ENCODE measurements at places on chromosomes 12 and 14.

GRCh38 chr14:34220921-34221320 lies 241.1 kb downstream of the SPTSSA start:
- no peak for DNase-seq

DNA sequence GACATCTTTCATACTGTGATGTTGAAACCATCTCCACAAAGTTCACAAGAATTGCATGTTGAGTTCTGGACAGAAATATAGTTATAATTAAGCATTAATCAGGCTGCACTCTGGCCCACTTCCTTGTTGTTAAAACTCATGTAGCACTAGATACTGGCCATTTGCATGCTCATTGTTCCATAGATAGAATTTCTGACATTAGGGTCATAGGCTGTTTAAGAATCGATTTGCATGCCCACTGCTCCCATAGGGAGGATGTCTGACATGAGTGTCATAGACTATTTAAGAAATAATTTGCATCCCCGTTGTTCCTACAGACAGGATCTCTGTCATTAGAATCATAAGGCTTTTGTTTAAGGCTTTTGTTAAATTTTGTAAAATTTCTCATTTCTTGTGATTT lies 50.2 kb downstream of the MYF5 start:
- no peak for DNase-seq

DNA sequence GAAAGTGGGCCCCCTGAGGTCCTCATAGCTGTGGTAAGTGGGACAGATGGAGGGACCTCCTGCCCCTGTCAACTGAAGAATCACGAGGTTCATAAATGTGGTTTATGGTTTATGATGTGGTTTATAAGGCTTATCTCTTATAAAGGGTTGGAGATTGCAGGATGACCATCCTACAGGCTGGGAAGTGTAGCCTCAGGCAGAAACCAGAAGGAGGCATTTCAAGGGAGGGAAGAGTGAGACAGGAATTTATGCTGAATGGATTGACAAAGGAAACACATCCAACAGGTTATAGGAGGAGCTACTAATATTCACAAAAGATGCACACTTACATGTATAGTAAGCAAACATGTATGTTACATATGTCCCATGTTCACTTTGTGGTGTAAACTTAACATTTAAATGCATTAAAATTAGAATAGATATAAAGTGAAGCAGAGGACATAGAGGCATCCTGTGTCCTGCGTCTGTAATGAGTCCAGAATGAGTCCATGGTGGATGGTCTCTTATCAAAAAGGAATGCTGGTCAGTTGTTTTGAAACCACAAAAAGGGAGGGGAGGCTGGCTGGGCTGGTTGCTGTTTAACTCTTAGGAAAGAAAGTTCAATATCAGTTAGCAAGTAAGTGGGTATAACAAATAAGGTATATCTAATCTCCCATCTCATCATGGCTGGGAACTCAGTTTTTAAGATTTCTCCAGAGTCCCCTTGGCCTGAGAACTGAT lies 149.0 kb upstream of the RMST start:
- DNase-seq: no peak

DNA sequence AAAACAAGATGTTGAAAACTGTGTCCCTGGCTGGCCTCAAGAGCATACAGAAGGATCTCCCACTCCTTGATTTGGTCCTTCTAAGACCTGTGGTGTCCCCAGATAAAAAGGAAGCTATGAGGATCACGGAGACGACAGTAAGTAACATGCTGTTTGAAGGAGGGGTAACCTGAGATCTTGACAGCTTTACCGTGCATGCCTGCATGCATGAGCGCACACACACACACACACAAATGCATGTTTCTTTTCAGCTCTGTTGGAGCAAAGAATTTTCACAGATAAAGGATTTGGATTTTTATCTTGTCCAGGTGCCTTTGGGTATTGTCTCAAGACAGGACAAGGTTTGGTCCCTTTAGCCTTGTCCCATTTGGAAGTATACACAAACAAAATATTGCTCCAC lies 411.6 kb upstream of the CCDC196 start:
- no peak for DNase-seq

DNA sequence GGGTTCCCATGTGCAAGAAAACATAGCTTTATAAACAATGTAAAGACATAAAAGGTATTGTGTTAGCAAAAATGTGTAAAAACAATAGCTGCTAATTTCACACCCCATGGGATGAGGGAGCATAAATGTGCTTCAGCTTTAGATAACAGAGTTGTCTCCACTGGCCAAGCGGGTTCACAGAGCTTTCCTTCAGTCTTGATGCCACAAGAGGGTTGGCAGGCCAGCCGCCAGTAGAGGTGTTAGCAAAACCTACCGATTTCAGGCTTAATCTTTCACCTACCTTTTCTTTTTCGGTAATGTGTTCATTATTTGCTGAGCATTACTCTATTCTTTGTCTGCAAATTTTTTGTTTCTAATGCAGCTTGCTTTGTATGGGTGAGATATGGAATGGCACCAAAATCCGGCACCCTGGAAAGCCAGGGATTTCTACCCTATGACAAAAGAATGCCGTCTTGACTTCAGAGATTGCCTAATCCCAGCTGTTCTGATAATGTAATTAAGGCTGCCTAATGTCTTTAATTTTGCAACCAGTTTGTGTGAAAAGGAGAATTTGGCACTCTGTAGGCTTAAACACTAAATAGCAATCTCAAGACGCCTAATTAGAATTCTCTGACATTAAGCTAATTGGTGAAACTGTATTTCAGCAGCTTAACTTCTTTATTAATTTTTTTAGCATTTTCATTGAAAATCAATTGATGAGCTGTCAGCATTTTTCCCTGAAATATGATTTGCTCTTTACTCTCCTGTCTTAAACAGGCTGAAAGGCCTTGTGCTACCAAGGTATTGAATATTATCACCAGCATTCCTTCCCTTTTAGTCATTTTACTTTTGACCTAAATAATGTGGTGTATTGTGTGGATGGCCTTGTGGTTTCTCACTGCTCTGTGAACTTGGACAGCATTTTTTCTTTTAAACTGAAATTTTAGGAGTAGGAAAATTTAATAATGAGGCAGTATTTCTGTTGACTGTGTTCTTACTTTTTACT lies 60.7 kb downstream of the POLR3B start:
- DNase-seq: no peak

DNA sequence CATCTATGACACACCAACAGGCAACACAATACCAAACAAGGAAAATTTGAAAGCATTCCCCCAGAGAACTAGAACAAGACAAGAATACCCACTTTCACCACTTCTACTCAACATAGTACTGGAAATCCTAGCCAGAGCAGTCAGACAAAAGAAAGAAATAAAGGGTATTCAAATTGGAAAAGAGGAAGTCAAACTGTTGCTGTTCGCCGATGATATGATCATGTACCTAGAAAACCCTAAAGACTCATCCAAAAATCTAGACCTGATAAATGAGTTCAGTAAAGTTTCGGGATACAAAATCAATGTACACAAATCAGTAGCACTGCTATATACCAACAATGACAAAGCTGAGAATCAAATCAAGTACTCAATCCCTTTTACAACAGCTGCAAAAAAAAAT lies 8.1 kb upstream of the ATL1 start:
- DNase-seq: no peak
